Pulmonary artery endothelial cell (primary cell): ENCODE measurements at places on chromosomes 6 and 20.
A peak's percentile ranks its signal among the peaks of the same experiment; 100 is the strongest.

- DNase-seq: no peak
Observed at GRCh38 chr6:72721346-72721745, 99.5 kb downstream of the KCNQ5 start.

GRCh38 chr6:13372076-13372475 is 43.7 kb upstream of the TBC1D7 start:
- DNase-seq: no peak

DNA sequence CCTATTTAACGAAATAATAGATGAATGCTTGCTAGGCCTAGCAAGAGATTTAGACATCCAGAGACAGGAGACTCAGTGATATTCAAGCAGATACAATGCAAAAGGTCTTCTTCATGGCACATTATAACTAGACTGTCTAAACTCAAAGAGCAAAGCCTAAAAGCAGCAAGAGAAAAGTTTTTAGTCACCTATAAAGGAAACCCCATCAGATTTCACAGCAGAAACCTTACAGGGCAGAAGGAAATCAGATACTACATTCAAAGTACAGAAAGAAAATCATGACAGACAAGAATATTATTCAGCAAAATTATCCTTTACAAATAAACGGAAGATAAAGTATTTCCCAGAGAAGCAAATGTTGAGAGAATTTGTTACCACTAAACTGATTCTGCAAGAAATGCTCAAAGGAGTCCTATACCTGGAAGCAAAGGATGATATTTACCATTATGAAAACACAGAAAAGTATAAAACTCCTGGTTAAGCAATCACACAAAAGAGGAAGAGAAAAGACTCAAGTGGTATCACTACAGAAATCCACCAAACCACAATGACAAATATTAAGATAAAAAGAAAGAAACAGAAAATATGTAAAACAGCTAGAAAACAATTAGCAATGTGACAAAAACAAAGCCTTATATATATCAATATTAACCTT is 333.7 kb downstream of the MEI4 start:
- no peak for DNase-seq

- no peak for DNase-seq
Observed at GRCh38 chr6:44275271-44275748, 5.1 kb downstream of the TMEM151B start.

- no peak for DNase-seq
Observed at GRCh38 chr6:13297391-13297790, 30.9 kb downstream of the TBC1D7 start.

DNA sequence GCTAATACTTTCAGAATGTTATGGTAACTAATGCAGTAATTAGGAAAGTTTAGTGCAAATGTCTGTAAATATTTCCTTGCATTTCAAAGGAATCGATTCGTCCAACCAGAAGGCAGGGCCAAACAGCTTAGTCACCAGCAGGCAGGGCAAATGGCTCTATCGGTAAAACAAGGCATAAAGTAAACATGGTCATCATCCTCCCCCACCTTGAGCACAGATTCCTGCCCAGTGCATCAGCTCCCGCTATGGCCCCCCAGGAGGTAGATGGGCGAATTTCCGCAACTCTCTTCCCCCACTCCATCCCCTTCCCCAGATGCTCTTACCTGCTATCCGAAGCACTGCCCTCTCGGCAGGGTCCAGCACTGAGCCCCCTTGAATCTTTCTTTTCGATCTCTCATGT is 103.8 kb upstream of the BEND6 start:
- DNase-seq: no peak

DNA sequence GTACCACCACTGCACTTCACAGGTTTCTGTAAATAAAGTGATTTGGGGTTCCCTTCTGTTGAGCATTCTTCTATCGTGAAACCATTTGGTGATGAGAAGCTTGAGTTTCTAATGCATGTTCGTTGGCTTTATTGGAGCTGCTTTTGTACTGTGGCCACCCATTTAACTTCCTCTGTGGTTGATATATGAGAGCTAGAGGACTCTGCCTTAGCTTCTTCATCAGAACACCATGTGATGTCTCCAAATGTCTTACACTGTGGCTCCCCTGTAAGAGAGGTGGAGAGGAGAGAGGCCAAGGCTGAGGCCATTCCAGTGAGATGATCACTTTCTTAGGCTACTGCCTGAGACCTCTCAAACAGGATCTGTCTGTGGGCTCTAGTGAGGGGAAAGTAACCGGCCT is 114.5 kb downstream of the SLC16A10 start:
- no peak for DNase-seq

DNA sequence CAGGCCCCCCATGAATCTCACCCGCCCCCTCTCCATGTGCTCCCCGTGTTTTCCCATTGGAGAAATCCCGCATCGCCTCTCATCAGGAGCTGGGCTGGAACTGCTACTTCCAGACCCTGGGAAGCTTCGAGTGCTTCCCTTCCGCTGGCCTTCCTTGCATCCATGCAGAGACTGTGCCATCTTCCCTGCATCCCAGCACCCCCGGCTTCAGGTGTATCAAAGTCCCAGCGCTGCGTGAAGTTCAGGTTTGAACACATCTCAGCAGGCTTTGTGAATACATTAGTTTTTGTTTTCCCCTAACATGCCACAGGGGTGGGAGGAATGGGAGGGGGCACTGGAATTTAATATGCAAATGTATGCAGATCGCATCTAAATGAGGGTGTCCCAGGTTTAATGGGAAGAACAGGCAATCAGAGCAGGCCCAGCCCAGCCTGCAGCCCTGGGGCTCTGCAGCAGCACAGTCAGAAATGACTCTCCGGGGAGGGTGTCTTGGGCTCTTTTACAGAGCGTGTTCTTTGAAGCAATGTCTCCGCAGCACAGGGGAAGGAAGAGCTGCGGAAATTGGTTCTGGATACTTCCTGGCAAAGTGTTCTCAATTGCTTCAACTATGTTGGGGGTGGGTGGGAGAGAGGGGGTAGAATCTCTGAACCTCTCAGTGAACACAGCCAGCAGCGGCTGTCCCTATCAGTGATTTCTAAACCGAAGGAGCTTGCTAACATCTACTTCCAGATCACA is 8.3 kb upstream of the MMP9 start:
- no peak for DNase-seq

- no peak for DNase-seq
Observed at GRCh38 chr6:3879194-3879952, 30.2 kb downstream of the FAM50B start.

- DNase-seq: no peak
Observed at GRCh38 chr6:139446768-139447655, 72.6 kb upstream of the CITED2 start.

DNA sequence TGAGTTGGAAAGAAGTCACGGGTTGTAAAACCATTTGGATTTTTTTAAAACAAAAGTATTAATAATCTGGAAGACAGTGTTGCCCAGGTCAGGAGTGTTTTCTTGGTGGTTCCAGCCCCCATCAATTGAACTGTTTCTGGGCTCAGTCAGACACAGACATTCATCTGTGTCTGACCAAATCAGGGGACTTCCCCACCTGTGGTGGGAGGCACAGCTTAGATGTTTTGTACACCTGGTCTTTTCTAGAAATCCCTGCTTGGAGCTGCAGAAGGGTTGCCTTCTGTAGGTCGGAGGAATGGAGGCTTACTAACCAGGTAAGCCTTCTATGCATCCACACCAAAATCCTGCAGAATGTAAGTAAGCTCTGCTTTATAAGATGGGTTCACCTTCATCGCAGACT is 63.6 kb downstream of the CDS2 start:
- DNase-seq: no peak

DNA sequence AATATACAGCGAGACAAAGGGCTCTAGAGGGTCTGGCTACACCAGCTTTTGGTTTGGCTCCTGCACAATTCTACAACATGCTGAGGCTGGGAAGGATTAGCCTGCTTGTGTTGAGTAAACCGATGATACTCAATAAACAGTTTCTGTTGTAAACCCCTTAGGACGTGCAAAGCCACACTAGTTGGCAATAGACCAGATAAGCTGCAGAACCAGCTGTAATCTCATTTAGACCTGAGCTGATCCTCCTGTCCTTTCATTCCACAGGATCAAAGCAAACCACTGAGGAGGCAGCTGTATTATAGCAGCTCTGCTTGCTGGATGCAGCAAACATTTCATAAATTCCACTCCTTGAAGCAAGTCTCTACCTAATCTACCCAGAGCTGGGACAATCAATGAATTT is 79.7 kb downstream of the MMS22L start:
- no peak for DNase-seq

GRCh38 chr20:23246717-23247664 is 103.6 kb upstream of the NXT1 start:
- no peak for DNase-seq

DNA sequence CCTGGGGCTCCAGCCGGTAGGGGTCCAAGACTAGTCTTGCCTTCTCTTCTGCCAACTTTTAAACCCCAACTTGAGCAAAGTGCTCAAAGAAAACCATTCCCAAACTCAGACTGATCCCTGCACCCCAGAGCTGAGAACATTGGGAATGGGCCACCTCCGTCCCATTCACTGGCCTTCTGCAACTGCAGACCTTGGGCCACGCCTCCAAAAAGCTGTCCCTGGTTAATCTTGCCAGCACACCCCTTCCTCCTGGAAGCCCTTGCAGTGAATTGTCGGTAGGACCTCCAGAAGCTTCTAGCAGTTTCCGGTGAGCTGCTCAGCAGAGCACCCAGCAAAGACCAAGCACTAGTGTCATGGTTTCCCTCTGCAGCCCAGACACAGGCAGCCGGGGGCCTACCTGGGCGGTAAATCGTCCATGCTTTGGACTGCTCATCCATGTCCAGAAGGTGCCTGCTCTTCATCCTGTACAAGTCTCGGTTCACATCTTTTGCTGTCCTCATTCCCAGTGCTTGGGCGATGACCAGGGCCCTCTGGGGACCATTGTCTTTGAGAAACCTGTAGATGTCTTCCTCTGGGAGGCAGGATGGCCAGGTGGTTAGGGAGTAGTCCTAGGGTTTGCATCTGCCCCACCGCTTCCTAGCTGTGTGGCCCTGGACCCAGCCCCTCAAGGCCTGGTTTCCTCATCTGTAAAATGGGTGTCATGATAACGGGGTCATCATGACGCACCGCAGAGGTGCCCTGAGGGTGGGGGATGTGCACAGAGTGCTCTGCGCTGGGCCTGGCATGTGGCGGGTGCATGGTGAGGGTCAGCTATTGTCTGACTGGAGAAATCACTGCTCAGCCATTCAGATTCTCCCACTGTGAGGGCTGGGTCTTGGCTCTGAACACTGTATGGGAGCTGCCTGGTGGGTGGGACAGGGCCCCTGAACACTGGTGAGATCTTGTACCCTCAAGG is 5.5 kb downstream of the ZBP1 start:
- no peak for DNase-seq

- DNase-seq: no peak
Observed at GRCh38 chr6:138971601-138972000, 16.5 kb downstream of the REPS1 start.

DNA sequence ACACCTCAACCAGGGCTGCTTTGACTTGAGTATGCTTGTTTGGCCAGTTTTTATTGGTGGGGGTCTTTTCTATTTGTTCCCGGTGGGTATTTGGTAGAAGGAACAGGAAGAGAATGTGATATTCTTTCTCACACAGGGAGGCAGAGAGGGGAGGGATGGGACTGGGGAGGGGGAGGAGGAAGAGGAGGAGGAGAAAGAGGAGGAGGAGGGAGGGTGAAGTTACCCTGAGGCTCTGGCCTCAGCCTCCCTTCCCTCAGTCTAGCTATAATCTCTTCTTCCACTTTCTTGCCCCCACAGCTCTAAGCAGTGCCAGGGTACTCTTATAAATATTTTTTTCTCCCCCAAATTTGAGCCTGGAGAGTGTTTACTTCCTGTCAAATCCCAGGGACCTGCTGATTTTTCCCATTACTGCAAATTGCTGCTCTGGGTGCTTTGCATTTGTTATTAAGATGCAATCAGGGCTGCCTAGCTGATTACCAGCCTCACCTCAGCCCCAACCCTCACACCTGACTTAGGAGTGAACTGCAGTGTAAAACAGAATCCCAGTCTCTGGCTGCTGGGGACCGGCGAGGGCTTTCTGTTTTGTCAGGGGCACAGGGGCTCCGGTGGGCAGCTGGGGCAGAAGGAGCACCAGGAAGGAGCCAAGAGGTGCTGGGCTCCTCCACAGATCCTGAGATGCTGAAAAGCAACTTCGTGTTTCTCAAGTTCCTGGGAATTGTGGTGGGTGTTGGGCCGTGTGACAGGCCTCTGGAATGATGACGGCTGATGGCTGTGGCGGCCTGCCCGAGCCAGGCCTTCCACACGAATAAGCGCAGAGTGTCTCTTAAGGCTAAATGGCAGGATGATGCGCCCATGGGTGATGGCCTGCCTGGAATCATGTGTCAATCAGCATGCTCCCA is 141.4 kb downstream of the CD83 start:
- DNase-seq: no peak

GRCh38 chr20:5160882-5161281 is 34.1 kb downstream of the CDS2 start:
- DNase-seq: no peak

- DNase-seq: peak; percentile 84
Observed at GRCh38 chr6:52417675-52418111, 2.4 kb upstream of the EFHC1 start.

DNA sequence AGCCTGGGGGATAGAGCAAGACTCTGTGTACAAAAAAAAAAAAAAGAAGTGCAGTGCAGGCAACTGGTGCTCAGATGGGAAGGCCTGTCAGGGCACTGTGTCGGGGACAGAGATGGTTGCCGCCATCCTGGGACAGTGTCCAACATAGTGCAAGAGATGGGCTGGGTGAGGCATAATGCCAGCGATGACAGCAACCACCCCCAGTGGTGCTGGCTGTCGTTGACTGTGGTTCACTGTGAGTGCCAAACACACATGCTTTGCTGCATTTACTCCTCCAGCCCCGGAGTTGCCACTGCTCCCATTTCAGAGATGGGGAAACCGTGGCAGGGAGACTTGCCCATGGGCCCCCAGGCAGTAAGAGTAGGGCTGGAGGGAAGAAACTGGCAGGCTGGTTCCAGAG is 5.2 kb upstream of the C20orf203 start:
- DNase-seq: no peak

GRCh38 chr6:157460182-157460999 is 79.4 kb downstream of the ZDHHC14 start:
- peak; percentile 49 for DNase-seq

DNA sequence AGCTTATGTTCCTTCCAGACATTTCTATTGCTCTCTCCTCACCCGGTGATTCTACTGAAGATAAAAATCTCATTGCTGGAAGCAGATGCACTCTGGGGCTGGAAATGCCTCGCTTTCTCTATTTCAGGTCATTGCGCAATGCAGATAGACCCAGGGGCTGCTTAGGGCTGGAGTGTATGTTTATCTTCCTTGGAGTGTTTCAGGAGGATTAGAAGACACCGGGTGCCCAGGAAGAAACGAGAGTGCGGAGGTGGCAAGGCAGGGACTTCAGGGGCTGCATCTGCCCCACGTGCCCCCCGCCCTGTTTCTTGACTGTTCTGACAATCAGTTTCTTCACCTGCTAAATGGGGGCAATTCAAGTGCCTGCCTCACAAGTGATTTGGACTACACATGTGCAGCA is 45.6 kb upstream of the IYD start:
- DNase-seq: no peak

DNA sequence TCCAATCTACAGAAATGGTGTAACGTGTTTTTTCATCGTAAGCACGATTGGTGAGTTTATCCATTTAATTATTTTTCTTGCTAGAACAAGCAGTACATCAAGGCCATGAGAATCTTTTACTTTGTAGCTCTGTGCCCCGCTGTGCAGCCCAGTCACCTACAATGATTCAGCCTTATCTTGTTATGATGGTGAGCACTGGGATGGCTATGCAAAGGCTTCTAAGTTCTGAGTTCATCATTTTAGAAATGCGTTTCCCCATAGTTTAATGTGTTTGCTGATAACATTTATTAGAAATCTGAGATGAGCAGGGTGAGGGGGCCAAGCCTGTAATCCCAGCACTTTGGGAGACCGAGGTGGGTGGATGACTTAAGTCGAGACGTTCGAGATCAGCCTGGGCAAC is 111.8 kb upstream of the QKI start:
- DNase-seq: no peak

GRCh38 chr6:146543940-146544615 is 445 bp downstream of the RAB32 start:
- no peak for DNase-seq
